ENCODE measurements at places on chromosomes 11 and 22. TPM values are rescaled to one million over a fixed set of nuclear protein-coding genes. Genes with fewer than 3 reads are reported as not detected.

GRCh38 chr22:39688186-39688785, 117.7 kb downstream of the CACNA1I start:
- DNase-seq, result no peak

DNA sequence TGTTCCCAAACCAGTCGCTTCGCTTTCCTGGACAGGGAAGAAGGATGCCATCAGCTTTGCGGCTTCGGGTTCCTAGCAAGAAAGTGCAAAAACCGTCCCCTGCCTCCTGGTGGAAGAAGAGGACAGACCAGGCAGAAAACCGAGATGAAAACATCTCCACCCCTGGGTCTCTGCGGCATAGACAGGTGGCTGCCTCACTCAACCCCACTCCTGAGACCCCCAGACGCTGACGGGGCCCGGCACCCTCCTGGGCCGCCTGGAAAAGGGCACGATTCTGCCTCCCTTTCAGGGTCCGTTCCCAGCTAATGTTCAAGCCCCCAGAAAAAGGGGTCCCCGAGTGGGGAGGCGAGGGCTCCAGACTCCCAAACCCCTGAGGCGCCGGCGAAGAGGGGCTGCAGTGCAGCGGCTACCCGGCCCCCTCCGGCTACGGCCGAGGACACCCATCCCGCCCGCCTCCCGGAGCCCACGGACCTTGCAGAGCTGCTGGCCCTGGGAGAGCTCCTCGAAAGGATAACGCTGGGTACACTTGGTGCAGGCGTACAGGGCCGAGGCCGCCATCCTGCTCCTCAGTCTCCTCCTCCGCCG, 569 bp downstream of the FAM76B start:
- peak; percentile 10 for DNase-seq

ACTN3 gene
- polyA plus RNA-seq, result 0.53 TPM

DNA sequence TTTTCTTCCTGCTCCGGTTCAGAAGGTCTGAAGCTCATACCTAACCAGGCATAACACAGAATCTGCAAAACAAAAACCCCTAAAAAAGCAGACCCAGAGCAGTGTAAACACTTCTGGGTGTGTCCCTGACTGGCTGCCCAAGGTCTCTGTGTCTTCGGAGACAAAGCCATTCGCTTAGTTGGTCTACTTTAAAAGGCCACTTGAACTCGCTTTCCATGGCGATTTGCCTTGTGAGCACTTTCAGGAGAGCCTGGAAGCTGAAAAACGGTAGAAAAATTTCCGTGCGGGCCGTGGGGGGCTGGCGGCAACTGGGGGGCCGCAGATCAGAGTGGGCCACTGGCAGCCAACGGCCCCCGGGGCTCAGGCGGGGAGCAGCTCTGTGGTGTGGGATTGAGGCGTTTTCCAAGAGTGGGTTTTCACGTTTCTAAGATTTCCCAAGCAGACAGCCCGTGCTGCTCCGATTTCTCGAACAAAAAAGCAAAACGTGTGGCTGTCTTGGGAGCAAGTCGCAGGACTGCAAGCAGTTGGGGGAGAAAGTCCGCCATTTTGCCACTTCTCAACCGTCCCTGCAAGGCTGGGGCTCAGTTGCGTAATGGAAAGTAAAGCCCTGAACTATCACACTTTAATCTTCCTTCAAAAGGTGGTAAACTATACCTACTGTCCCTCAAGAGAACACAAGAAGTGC, 661 bp upstream of the MALAT1 start:
- no peak for DNase-seq

DDTL gene
- 7.1 TPM for polyA plus RNA-seq

- peak; percentile 5 for DNase-seq
These were observed 483 bp upstream of the HYLS1 start for GRCh38 chr11:125886997-125887372.

DNA sequence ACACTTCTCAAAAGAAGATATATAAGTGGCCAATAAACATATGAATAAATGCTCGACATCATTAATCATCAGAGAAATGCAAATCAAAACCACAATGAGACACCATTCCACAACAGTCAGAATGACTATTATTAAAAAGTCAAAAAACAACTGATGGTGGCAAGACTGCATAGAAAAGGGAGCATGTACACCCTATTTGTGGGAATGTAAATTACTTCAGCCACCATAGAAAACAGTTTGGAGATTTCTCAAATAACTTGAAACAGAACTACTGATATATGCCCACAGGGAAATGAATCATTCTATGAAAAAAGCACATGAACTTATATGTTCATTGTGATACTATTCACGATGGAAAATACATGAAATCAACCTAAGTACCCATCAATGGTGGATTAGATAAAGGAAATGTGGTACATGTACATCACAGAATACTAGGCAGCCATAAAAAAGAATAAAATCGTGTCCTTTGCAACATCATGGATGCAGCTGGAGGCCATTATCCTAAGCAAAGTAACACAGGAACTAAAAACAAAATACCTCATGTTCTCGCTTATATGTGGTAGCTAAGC, 42.4 kb downstream of the GLYATL2 start:
- no peak for DNase-seq

DNA sequence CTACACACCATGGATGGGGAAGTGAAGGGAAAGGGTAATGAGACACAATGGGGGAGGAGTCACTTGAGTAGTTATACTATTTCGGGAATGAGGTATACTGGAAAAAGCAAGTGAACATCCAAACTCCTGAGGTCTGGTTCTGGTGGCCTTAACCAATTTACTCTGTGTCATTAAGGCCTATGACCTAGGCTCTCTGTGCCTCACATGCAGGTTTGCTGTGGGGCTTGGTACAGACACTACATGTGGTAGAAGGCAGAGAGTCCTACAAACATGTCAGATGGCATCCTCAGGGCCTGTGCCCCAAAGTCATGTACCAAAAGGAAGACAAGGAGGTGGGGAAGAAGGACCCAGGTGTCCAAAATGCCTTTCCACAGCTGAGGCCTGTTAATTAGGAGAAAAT, 98.9 kb downstream of the TRIM29 start:
- no peak for DNase-seq

- DNase-seq, result no peak
These were observed 22.3 kb upstream of the TMEM191C start for GRCh38 chr22:21444701-21445436.

RTN4R gene
- 6.2 TPM for polyA plus RNA-seq

SCT gene
- 1.4 TPM for polyA plus RNA-seq

PATE4 gene
- not detected for polyA plus RNA-seq

DNA sequence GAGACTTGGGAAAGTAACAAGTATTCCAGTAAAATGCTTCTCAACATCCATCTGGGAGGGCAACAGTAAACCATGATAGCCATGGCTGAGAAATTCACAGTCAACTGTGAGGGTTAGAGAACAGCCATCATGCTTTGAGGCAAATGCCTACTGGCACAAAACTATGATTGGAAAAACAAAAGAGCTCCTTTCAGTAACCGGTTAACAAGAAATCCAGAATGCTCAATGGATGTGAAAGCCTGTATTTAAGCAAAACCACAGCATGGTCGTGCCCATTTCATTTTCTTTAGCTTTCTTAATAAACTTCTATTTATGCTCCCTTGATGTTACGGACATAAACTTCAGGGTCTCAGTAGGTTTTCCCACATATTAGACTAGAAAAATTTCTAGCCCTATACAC, 139.5 kb downstream of the SOX6 start:
- no peak for DNase-seq

TBX10 gene
- not detected for polyA plus RNA-seq

DNA sequence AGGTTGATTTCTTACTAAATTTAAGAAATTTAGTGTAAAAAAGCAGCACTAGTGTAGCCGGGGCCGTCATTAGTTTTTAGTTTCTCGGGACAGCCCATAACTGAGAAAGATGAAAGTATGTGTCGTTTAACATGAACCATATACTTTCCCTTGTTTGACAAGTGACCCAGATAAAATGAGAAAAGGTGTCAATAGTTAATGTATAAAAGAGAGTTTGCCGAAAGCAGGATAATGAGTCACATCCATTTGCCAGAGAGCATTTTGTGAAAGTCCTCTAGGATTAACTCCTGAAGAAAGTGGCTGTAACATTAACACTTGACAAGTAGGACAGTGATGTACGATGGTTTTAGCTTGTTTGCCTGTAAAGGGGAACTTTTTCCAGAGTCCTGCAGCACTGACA, 13.5 kb downstream of the OR52K1 start:
- DNase-seq, result no peak

ARVCF gene
- polyA plus RNA-seq, result 31.2 TPM

- DNase-seq, result no peak
These were observed 31.6 kb downstream of the CPT1A start for GRCh38 chr11:68810164-68810563.

TBX1 gene
- polyA plus RNA-seq, result 0.79 TPM

- no peak for DNase-seq
These were observed 122.2 kb downstream of the C11orf58 start for GRCh38 chr11:16860617-16861016.

- peak; percentile 29 for DNase-seq
These were observed 57.0 kb downstream of the PDE2A start for GRCh38 chr11:72617080-72617762.

- no peak for DNase-seq
These were observed 73.2 kb upstream of the TIMP3 start for GRCh38 chr22:32728291-32728690.

DNA sequence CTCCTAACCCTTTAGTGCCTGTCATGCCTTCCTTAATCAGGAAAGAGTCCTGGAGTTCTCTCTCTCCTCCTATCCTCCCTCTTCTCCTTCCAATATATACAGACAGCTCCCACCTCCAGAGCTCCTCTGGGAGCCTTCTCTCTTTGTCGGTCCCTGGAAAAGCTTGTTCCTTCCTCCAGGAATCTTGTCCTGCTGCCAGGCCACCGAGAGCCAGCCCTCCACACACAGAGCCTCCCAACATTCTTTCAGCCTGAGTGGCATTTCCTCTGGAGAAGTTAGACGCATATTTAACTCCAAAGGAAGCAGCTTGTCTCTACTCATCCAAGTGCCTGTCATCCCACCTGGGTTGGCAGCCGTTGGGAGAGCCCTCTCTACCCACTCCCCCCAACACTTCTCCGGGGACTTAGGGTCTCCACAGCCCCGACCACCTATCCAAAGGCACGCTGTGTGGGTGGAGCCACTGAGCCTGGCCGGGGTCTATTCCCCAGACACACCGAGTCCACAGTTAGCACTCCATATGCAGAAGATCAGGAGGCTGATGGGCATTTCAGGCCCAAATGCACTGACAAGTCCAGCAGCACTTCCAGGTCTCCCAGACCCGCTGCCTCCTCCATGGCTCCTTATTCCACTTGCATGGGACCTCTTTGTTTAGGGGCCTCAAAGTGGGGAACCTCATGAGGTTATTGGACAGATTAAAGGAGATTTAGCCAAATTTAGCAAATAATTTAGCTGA, 31.1 kb downstream of the DKK3 start:
- no peak for DNase-seq

APOL1 gene
- polyA plus RNA-seq, result 11.9 TPM

DNA sequence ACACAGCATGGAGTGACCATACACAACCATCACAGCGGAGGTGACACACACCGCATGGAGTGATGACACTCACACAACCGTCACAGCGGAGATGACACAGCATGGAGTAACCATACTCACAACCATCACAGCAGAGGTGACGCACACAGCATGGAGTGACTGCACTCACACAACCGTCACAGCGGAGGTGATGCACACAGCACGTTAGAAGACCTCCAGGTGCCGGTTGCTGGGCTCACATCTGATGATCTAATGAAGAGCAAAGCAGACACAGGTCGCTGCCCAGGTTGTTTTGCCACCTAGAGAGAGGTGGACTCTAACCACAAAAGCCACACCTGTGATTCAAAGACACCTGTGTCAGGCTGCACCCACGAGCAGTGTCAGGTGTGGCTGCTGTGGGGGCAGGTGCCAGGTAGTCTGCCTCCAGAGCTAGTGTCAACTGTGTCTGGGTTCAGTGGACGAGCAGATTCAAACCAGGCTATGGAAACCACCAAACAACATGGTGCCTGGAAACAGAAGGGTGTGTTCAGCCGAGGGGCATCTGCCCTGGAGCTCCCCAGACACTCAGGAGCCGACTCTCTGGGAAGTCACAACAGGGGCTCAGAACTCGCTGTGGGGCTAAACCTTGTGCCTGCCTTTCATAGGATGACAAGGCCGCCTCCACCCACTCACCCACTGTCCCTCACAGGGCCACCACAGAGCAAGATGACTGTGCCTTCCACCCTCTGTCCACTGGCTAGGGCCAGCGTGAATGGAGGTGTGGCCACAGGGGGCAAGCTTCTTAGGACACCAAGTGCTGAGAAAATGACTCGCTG, 608.2 kb downstream of the TBC1D22A start:
- DNase-seq, result no peak

Data from right renal pelvis (tissue), 4 donors.